ENCODE measurements at places on chromosomes 1 and 21.
A peak's percentile ranks its signal among the peaks of the same experiment; 100 is the strongest.

- DNase-seq = no peak
Observed at GRCh38 chr1:50841791-50842387, 118.2 kb downstream of the FAF1 start.

GRCh38 chr1:77026135-77026534 is 158.9 kb downstream of the ST6GALNAC5 start:
- DNase-seq = no peak

- DNase-seq = no peak
Observed at GRCh38 chr1:222454782-222455181, 93.1 kb downstream of the HHIPL2 start.

GRCh38 chr1:62437273-62437940 is 558 bp downstream of the USP1 start:
- DNase-seq = peak; percentile 40

GRCh38 chr21:21631961-21632360 is 633.8 kb downstream of the NCAM2 start:
- DNase-seq = no peak

- peak; percentile 63 for DNase-seq
Observed at GRCh38 chr1:90986953-90987352, 34.9 kb downstream of the ZNF644 start.

DNA sequence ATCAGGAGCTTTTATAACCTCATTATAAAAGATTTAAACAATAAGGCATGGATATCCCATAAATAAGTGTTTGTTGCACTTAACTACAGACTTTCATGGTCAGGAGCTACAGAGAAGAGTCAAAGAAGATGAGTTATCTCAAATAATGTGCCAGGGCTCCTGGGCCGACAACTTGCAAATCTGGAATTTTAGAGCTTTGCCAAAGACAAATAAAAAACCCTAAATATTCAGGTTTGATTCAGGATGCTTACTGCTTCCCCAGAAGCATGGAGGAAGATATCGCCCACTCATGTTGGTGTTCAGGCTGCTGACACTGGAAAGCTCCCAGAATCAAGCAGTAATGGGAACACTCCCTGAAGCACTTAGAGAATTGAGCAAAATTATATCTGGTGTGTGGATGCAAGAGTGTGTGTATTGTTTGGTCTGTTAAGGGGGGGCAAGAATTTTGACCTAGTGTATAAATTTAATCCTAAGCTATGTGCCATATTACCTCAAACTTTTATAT is 176.9 kb upstream of the ESRRG start:
- DNase-seq = no peak

DNA sequence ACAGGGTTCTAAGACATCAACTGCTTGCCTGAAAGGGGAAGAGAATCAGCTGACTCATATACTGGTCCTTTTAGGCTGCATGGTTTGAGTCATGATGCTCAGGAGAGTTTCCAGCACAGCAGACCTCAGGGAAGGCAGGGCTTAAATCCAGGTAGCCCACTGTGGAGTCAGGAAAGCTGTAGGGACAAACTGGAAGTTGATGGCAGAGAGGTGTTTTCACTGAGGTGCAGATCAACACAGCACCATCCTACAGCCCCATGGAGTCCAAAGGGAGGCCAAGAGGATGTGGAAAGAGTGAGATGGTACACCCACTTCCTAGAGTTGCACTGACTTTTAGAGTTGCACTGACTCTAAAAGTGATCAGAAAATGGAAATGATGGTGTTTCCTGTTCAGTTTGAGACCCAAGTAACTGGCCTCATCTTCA is 252.4 kb upstream of the DUSP10 start:
- DNase-seq = peak; percentile 63

- DNase-seq = no peak
Observed at GRCh38 chr1:43004587-43005459, 46.2 kb upstream of the SLC2A1 start.

GRCh38 chr1:180027949-180028445 is 73.4 kb downstream of the CEP350 start:
- DNase-seq = no peak

DNA sequence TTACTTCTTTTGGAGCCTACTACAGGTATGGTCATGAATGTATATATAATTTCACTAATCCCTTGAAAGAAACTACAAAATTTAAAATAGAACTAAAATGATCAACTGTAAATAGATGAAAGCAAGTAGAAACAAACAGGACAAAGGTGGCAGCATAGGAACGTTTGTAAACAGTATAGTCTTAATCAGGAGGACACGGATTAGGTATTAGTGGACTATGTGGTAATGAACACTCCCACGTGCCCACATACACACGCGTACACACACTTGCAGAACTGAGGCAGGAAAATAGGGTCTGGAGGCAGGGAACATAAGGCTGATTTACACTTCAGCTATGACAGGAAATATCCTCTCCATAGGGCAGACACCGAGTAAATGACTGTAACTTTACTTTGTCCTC is 1397.8 kb downstream of the NCAM2 start:
- DNase-seq = no peak

DNA sequence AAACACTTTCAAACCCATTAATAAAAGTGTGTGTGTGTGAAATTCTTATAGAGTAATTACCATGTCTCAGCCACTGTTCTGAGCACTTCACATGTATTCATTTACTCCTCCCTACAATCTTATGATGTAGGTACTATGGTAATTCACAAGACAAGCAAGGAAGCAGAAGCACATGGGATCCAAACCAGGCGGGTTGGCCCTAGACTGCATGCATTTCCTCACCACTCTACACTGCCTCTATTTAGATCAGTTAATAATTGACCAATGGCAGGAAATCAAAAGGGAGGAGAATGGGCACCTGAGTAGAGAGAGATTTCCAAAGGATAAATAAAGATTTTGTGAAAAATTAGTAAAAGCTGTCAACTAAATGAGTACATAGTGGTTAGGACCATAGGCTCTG is 15.7 kb downstream of the MAP3K21 start:
- no peak for DNase-seq

GRCh38 chr1:30410153-30410851 is 313.1 kb downstream of the MATN1 start:
- DNase-seq = no peak

- DNase-seq = peak; percentile 47
Observed at GRCh38 chr1:66764994-66765578, 12.8 kb downstream of the DYNLT5 start.

DNA sequence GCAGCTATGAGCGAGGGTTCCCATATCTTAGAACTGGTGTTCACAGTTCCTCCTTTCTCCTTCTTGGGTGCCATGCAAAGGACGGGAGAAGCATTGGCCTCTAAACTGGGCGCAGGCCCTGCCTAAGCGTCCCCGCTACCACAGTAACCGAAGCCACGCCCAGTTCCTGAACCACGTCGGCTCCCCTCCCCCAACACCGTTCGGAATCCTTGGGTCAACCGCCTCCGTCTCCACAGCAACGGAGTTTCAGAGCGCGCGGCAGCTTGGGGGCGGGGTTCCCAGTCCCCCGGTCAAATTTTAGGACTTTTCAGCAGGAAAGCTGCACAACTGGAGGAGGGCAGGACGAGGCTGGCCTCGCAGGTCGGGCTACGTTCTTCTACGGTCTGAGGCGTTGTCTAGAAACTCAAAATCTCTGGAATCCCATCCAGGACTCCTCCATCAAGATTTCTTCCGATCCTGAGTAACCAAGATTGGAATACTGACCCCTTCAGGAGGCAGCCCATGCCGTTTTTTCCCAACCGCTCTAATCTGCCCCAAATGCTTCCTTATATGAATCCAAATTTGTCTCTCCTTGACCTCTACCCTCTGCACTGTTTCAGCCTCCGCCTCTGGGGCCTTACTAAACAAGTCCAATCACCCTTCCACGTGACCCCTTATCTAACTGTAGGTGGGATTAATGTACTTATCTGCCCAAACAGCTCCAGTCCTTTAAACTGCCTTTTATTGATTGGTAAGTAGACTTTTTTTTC is at the start of gene SPAG17:
SPAG17 (minus strand) TSS at position 145 of the 749 bp plus-strand sequence; CDS start at position 74, 71 bp downstream.
- peak; percentile 71 for DNase-seq

GRCh38 chr1:40102038-40102437 is 5.0 kb upstream of the PPT1 start:
- no peak for DNase-seq

- DNase-seq = no peak
Observed at GRCh38 chr1:15214527-15214926, 32.5 kb upstream of the FHAD1 start.

DNA sequence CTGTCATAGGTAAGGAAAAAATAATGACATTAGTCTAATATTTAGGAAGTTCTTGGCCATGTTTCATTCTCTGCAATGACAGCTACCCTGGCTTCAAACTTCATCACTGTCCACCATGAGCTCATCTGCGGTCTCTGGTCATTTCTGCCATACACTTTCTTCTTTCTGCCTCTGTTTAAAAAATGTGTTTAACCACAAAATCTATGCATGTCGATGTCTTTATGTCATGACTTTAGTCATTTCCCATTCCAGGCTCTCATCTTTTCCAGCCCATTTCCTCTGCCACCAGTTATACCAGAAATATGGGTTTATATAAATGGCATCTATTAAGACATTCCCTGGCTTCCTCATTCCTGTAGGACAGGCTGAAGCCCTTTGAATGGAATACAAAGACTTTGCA is 68.5 kb upstream of the DUSP10 start:
- DNase-seq = no peak

DNA sequence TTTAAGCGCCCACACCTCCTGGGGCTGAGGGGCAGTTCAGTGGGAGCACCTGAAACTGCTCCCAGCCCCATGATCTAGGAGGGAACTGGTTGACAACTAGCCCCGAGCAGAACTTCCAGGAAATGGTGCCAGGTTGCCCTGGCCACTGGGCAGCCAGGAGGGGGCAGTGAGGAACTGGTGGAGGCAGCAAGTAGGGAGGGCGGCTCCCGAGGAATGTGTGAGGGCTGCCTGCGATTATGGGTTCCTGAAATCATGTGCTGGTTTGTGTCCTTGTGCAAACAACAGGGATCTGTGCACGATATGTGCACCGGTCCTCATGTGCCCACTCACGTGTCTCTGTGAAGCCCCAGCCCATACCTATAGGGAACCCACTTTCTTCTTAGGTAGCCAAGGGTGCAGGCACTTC is 9.9 kb downstream of the GPR3 start:
- peak; percentile 73 for DNase-seq

DNA sequence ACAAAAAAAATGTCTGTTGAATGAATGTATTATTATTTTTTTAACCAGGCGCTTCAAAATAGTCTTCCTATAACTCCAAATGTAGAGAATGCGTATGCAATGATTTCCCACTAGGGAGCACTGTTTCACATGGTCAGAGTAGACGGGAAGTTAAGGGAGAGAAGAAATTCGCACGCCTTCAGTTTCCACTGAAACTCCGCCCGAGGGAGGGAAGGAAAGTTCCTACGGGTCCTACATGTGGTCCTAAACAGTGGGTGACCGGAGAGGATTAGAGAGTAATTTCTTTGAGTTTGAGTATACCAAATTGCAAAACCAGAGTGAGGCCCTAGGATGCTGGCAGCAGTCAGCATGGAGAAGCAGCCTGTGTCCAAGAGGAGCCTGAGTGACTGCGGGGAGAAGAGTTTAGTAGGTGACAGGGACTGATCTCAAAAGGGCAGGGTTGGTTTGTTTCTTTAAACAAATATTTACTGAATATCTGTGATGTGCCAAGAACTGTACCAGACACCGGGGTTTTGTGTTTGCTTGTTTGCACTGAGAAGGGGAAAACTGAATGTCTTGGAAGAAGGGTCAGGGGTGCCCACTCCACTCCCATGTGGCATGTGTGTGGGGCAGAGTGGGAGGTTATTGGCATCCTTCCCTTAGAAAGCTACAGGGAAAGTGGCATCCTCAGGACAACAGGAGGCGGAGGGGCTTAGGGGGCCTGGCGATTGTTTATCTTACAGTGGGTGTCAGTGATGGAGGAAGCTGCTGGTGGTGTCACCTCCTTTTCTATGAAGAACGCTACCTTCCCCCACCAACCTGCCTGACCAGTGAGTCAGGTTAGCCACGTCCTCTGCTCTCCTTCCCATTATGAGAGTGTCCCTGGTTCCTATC is 22.8 kb downstream of the RNU5D-1 start:
- DNase-seq = peak; percentile 73

DNA sequence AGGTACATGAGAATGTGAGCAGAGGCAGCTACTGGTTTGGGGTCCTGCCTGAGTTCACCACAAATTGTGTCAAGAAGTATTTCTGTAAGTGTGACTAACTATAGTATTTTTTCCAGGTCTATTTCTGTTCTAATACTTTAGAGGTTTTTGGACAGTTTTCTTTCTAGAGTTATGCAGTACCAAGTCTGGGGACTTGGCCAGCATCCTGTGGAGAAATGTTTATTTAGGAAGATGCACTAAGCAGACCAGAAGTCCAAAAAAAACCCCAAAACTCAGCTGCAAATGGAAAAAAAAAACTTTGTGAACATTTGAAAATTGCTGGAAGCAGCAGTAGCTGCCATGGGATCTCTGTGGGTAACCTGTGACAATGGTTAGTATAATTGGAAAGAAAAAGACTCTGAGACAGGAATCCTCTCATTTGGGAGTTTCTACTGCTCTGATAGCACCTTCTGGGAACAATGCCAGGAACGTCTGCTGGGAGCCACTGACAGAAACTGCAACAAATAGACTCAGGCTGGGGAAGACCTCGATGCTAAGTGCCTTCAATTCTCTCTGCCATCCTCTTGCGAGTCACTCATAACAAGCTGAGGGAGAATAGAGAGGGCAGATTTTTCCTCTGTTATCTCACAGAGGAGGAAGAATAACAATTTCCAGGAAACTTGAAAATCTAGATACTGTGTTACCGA is 37.6 kb downstream of the OR10R2 start:
- no peak for DNase-seq

GRCh38 chr1:158494796-158495195 is 22.8 kb downstream of the OR10R2 start:
- DNase-seq = no peak

DNA sequence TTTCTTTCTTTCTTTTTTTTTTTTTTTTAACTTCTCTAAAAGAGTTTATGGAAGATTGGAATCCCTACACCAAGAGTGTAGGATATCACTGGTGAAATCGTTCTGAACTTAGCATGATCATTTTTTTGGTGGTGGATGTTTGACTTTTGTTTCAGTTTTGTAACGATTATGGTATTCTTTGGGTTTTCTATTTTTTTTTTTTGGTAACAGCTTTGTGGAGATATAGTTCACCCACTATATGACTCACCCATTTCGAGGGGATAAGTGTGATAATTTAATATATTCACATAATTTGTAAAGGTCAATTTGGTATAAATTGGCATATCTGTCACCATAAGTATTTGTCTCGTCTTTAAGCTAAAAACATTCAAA is 29.2 kb downstream of the AGPAT3 start:
- no peak for DNase-seq

DNA sequence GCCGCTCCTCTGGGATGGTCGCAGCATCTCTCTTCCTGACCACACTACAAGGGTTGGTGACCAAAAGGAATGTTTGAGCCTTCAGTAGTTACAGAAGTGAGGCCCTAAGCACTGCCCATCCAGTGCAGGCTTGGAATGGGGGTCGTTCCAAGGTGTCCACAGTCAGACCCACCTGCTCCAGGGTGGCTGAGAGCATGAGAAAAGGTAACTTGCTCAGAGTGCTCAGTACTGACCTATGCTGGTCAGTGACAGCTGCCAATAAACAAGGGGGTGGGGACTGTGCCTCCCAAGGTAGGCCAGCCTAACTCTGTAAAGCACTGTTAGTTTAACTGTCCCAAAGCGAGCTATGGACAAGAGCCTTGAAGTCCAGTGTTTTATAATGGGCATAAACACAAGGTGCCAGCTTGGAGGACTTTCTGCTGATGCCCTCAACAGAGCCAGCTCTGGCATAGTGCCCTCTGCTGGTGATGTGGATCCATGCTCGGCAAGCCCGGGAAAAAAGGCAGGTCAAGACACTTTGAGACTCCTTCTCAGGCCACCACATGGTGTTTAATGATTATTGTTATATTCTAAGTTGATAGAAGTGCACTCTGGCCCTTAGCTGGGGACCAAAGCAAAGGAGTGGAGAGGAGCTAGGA is 78.1 kb upstream of the DNAH14 start:
- DNase-seq = peak; percentile 45

- no peak for DNase-seq
Observed at GRCh38 chr1:164382384-164382783, 176.6 kb upstream of the PBX1 start.
